LHCN-M2 (cell line): ENCODE measurements at places on chromosomes 2 and 18. TPM values are rescaled to one million over a fixed set of nuclear protein-coding genes. Genes with fewer than 3 reads are reported as not detected.

GRCh38 chr2:214881647-214882202 lies 72.2 kb upstream of the BARD1 start:
- DNase-seq: no peak

- no peak for DNase-seq
Observed at GRCh38 chr2:62881162-62881795, 169.4 kb upstream of the OTX1 start.

DNA sequence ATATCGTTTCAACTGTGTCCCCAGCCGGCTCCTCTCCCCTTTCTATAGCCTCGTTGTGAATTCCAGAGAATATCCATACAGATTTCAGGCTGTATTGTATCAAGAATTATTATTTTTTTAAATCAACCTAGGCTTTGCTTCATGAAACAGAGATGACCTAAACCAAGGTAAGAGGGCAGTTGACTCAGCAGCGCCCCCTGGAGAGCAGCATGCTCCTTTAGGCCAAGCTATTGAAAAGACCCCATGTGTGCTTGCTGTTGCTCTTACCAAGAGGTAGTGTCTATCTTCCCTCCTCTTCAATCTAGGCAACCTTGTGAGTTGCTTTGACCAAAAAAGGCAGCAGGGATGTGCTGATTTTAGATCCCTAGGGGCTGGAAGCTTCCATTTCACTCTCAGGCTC lies 426.7 kb upstream of the SMIM21 start:
- no peak for DNase-seq

DNA sequence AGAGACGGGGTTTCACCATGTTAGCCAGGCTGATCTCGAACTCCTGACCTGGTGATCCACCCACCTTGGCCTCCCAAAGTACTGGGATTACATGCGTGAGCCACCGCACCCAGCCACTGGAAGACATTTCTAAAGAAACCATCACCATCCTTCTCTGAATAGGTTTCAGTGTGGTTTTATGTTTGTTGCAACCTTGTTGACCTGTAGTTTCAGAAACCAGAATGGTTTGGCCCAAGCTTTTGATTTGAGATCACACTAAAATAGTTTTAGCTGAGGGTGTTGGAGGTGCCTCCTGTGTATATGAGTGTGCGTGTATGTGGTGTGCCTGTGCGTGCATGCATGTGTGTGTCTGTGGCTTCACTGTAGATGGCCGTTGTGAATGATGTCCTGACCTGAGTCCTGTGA lies 26.2 kb downstream of the INPP4A start:
- DNase-seq: no peak

GRCh38 chr2:88481691-88482336 lies 29.3 kb upstream of the FOXI3 start:
- DNase-seq: peak; percentile 30

GRCh38 chr2:233352141-233352842 lies 2.0 kb upstream of the DGKD start:
- DNase-seq: no peak

DNA sequence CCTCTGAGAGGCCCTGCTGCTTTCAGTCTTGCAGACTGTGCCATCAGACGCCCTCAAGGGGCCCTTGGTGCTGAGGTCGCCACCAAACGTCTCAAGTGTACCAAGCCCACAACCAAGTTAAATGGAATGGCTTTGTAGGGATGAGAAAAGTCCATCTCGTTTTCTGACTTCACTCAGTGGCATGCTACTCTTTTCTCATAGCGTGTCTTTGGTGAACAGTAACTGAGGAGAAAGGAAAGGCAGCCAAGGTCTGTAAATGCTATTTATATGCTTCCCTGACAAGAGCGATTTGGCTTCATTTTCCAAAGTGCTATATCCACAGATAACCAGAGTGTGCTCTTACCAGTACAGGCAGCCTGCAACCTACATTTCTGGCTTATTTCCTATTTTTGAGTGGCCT lies 123.0 kb downstream of the MTX2 start:
- no peak for DNase-seq

- DNase-seq: no peak
Observed at GRCh38 chr18:1564793-1565192, 660.1 kb downstream of the ADCYAP1 start.

- DNase-seq: no peak
Observed at GRCh38 chr2:158681816-158682215, 113.3 kb upstream of the DAPL1 start.

GRCh38 chr2:231422056-231422455 lies 26.5 kb downstream of the B3GNT7 start:
- no peak for DNase-seq

The CNTNAP5 gene
- not detected in 2 replicates for total RNA-seq

The RHOB gene
- 92.2 and 129 TPM in 2 replicates for total RNA-seq
